ENCODE measurements at places on chromosomes 6 and 20.

DNA sequence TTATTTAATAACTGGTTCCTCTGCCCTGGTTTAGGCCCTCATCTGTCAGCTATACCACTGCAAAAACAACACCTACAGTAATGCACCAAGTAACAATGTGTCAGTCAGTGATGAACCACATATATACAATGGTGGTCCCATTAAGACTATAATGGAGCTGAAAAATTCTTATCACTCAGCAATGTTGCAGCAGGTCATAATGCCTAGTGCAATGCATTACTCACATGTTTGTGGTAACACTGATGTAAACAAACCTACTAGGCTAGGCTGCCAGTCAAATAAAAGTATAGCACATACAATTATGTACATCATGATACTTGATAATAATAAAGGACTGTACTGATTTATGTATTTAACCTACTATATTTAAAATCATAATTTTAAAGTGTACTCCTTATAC lies 31.3 kb downstream of the RARS2 start:
- no peak for DNase-seq

DNA sequence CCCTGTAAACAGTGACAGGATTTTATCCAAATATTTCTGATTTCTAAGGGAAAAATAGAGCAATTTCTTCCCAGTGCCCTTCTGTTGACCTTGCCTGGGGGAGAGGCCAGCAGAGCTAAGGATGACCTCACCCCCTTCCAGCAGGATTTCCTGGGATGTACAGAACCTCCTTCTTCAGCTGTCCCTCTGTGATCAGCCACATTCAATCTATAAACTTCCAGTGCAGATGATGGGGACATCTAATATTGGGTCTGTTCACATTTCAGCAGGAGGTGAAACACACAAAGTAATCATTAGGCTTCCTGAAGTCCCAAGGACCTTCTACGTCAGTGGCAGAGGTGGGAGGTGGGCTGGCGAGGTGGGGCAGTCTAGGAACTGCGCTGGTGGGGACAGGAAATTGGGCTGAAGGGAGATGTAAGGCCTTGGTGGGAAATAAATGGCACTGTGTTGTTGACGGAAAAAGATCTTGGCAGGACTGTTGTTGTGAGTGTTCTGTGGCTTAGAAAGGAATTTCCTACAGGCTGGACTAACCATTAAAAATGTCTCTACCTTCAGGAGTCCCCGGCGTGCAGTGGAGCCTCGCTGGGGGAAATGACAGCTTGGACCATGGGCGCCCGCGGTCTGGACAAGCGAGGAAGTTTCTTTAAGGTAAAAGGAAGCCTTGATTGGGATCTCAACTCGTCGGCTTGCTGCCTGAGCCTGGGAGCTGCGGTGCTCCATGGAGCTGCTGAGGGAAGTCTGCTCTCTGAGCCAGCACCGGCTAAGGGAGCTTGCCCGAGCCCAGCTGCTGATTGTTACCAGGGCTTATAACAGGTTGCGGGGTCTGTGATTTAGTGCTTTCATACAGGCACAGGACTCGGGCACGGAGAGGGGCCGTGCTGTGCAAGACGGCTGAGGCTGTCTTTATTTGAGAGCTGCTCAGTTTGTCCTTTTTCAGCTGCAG lies 127.9 kb upstream of the NAA20 start:
- DNase-seq: no peak

DNA sequence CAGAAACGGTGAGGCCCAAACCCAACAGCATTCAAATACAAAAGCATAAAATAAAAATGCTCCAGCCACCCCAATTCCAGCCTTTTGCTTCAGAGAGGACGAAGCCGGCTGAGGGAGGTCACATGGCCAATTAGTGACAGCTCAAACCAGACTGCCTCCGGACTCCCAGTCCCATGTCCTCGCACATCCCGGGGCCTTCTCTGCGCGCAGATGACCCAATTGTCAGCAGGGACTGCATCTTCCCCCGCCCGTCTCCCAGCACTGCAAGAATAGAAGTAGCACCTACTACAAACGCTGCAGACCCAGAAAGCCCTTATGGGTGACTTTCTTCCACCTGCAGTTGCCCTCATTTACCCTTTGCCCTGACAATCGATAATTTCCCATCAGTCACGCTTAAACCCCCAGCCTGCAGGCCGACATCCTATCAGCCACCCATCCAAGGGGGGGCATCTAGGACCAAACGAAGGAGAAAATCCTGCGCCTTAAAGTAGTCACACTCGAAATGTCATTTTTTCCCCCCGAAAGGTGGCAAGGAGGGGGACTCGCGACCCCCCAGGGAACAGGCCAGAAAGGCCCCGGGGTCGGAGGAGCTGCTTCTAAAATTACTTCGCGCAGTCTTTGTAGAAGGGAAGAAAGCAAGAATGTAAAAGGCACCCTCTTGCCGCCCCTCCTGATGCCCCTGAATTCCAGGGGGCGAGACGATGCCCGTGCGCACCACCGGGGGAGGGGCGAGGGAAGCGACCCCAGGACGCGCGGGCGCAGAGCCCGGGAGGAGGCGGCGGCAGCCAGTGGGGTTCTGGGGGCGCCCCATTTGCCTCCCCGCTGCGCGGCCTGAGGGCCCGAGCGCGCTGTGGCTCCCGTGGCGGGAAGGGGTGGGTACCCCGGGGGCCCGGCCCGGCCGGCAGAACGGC lies 792 bp downstream of the SLC23A2 start:
- DNase-seq: peak; percentile 70

- no peak for DNase-seq
Measured at GRCh38 chr6:11219400-11219834, 13.1 kb downstream of the NEDD9 start.

- no peak for DNase-seq
Measured at GRCh38 chr20:41052742-41053419, 24.3 kb downstream of the TOP1 start.

GRCh38 chr6:19052219-19052618 lies 665.1 kb downstream of the RNF144B start:
- no peak for DNase-seq

DNA sequence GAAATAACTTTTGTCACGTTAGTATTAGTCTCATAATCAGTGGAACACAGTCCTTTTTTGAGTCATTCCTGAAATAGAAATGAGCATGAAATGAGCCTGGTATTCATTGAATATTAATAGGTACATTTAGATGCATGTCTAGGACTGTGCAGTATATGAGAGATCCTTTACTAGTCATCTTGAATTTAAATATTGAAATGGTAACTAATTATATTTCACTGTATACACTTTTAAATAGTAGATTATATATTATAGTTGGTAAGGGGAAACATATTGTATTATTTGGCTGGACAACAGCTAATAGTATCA lies 59.4 kb downstream of the RSPO3 start:
- no peak for DNase-seq

- DNase-seq: no peak
Measured at GRCh38 chr6:144586986-144587385, 301.9 kb downstream of the UTRN start.

GRCh38 chr6:11275598-11275997 lies 43.1 kb upstream of the NEDD9 start:
- DNase-seq: no peak

GRCh38 chr20:62741191-62741691 lies 32.6 kb downstream of the NTSR1 start:
- no peak for DNase-seq

GRCh38 chr6:79812195-79812594 lies 135.2 kb downstream of the ELOVL4 start:
- no peak for DNase-seq

Data from NCI-H748 treated with DMSO at 0.1 percent for 48 hours (cell line).